ENCODE measurements at places on chromosomes 4 and X. TPM values are rescaled to one million over a fixed set of nuclear protein-coding genes. Genes with fewer than 3 reads are reported as not detected.

DNA sequence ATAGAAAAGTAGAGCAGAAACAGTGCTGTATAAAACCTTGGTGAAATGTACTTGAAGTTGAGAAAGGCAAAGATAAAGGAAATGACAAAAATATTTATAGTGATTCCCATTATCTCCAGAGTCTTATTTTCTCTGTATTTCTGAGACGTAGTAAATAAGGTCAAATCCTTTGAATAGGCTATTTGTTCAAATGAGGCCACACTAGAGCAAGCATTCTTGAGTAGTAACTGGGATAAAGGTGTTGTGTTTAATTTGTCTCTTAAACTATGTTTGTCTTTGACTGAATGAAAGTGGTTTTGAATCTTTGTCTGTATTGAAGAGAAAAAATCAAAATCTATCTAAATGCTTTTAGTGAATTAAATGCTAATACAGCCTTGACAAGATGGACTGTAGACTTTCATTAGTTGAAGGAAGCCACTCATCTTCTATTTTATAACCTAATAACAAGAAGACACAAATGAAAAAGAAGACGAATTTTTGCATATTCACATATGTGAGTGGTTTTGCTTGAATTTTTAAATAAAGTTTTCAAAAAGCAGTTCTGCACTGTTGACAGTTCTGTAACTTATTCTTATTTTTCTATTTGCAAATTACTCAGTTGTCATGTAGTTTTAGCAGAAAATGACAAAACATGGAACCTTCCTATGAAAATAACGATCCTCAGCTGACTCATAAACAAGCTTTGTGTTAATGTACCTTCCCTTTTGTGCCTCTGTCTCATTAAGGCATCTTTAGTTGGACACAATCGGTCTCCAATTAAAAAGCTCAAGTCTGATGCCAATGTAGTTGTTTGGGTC lies 94.8 kb upstream of the PCDH18 start:
- no peak for DNase-seq

DNA sequence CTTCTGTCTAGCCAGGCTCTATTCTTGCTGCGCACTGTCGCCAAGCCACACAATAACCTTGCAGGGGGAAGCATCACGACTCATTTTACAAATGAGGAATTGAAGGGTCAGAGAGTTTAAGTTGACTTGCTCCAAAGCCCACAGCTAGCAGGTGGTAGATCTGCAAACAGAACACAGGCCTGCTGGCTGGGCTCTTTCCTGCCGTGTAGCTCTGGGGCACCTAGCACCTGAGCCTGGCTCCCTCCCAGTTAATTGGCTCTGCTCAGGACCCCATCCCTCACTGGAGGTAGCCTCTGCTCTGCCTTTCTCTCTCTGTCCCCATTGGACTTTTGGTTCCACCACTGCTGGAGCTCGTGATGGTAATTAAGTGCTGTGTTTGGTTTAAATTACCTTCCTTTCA lies 98.5 kb downstream of the NSUN7 start:
- DNase-seq = no peak

DNA sequence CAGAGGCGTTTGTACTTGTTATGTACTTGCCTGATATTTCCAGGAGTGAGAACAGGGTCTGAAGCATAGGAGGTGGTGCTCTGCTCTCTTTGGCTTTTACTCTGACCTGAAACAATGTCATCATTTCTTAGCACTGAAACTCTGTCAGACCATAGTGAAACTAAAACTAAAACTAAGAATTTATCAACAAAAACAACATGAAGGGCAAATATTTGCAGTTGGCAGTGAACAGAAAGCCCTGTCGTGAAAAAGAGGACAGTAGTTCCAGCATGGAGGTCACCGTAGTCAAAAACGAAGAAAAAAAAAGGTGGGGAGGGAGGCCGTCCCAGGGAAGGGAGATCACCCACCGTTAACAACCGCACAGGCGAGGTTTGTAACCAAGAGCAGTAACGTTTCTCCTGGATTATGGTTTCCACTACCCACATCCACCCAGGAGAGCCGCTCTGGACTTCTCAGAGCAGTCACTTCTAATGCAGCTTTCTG lies 97.5 kb downstream of the ANK2 start:
- no peak for DNase-seq

- peak; percentile 42 for DNase-seq
Measured at GRCh38 chr4:78938474-78938867, 767 bp downstream of the PAQR3 start.

- DNase-seq = no peak
Measured at GRCh38 chrX:8279323-8279722, 108.3 kb upstream of the VCX2 start.

DNA sequence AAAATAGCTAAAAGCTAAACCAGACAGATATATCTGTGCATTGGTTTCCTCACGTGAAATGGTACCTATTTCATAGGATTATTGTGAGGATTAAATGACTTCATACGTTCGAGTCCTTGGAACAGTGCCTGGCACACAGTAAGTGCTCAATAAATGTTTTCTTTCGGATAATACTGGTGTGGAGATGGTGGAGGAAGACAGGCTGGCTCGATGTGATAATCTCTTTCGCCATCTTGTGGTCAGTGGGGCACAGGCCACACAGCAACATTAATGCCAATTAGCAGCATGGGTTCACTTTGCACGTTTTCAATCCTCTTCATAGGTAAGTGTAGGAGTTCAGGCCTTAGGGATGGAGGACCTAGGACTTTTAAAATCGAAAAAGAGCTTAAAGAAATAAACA lies 9.3 kb downstream of the PAGE4 start:
- DNase-seq = peak; percentile 35

- DNase-seq = no peak
Measured at GRCh38 chr4:137711502-137711901, 179.2 kb upstream of the PCDH18 start.

GRCh38 chr4:36835246-36835645 lies 409.3 kb upstream of the NWD2 start:
- DNase-seq = no peak

The ADAMTS3 gene
- total RNA-seq = 0.40 TPM

The TREX2 gene
- total RNA-seq = 4.4 TPM

The ZNF280C gene
- total RNA-seq = 1.6 TPM
